Vagina (tissue), 2 donors: ENCODE measurements at places on chromosomes 12 and 14.

DNA sequence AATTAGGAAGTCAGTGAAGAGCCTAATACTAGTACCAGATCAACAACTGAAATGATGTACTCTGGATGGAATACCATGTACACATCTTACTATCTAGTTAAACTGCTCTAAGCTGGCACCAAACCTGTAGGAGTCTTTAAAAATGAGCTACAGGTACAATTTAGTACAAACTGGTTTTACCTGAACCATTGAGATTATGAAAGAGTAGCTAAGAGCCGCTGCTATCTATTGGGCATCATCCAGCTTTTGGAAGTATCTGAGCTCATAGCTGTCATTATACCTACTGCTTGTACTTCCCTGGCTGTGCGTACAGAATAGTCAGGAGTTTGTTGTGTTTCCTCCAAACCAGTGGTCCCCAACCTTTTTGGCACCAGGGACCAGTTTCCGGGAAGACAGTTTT, 12.4 kb downstream of the TBC1D30 start:
- no peak for DNase-seq

- DNase-seq, result no peak
These were observed 14.9 kb downstream of the UBE3B start for GRCh38 chr12:109492371-109492770.

DNA sequence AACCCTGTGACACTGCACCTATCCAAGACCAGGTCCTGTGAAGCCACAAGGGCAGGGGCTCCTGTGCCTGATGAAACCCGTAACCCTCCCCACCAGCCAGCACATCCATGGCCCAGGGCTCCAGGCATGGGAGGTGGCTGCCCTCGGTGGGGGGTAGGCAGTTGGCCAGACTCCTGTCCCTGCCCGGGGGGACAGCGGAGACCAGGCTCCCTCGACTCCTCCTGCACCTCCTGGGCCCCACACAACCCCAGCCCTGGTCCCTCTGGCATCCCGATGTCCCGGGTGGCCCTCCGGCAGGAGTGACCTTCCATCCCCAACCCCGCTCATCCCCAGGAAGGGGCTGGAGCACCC, 11.4 kb downstream of the AKT1 start:
- no peak for DNase-seq

DNA sequence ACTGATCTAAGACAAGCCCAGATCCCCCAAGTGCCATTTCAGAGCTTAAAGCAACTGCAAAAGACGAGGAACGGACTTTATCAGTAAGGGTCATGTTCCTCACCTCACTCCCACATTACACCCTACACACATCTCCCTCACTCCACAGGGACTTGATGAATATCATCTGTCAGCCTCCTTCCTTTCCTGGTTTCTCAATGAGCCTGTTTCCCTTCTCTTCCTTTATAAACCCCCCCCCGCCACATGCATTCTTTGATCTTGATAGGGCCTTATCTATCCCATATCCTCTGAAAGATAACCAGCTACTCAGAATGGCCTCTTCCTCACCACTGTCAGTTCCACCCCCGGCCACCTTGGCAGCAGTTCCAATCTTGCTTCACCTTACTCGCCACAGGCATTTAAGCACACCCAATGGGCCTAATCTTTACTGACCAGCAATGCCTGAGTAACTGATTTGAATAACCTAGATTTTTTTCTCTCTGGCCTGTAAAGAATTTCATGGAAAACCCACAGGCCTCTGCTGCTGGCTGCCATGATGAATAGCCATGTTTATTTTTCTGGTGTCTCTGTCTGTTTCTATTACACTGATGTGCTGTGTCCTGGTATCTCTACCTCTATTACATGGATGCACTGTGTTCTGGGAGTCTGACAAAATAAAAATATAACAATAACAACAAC, 138.7 kb downstream of the PHLDA1 start:
- DNase-seq, result no peak

DNA sequence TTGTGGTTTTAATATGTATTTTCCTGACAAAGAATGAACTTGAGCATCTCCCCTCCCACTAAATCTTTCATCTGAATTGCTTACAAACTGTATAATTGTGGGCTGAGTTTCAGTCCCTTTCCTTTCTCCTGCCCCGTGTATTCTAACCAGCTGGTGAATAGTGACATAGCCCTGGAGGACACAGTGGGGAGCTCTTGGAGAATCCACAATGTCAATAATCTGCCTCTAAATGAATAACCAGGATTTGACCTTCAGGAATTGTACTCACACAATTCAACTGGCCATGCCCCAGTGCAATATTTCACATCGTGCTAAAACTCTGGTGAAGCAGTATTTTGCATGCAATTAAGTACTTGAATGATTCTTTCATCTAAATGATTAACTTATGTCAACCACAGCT, 177.2 kb downstream of the C12orf42 start:
- no peak for DNase-seq

DNA sequence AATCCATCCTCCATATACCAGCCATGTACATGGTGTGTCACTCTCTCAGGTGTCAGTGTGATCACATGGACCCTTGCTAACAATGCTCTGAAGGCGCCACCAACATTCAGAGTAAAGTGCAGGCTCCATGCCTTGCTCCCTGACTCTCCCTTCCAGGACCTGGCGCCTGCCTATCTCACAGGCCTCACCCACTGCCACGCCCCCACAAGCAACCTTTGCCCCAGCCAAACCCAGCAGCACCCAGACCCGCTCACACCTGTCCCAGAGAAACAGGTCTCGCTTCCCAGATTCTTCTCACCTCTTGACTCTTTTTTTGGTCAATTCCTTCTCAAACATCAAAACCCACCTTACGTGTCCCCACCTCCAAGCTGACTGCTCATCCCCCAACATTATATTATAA, 52.3 kb downstream of the KCNK10 start:
- no peak for DNase-seq

DNA sequence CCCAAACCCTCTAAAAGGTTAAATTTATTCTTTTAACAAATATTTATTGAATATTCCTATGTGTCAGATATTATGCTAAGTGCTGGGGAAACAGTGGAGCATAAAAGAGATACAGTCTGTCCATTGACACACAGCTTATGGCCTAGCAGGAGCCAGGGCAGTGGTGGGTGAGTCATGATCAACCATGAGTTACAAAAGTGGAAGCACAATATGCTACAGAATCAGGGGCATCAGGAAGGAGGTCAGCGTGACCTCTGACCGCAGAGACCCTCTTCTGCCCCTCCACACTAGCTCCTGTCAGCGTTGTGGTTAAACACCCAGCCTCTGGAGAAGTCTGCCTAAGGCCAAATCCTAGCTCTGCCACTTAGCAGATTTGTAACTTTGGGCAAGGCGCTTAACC, 4.7 kb upstream of the PPP1R1A start:
- no peak for DNase-seq

DNA sequence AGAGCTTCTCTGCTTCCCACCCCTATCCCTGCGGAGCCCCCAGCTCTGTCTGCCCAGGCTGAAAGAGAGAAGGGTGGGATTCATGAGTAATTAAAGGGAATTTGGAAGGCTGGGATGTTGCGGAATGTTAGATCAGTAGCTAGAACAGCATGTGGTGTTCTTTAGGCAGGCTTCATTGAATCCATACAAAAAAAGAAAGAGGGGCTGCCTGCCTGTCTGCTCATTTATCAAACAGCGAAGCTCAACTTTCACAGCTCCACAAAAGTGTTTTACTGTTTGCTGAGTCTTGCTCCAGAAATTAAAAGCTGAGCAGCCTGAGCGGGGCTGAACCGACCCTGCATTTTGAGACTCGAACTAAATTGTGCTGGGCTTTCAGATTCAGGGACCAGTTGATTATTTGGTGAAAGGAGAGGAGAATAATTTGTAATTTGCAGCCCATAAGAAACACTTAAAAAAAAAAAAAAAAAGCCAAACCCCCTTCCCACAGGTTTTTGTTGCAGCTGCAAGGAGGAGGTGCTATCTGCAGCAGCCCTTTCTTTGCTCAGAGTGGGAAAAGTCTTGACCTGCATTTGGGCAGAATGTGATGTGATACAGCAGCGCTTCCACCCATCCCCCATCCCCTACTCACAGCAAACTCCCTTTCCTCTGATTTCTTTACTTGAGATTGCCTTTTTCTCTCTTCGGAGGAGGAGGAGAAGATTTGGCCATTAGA, 89.7 kb downstream of the RFX4 start:
- peak; percentile 60 for DNase-seq

DNA sequence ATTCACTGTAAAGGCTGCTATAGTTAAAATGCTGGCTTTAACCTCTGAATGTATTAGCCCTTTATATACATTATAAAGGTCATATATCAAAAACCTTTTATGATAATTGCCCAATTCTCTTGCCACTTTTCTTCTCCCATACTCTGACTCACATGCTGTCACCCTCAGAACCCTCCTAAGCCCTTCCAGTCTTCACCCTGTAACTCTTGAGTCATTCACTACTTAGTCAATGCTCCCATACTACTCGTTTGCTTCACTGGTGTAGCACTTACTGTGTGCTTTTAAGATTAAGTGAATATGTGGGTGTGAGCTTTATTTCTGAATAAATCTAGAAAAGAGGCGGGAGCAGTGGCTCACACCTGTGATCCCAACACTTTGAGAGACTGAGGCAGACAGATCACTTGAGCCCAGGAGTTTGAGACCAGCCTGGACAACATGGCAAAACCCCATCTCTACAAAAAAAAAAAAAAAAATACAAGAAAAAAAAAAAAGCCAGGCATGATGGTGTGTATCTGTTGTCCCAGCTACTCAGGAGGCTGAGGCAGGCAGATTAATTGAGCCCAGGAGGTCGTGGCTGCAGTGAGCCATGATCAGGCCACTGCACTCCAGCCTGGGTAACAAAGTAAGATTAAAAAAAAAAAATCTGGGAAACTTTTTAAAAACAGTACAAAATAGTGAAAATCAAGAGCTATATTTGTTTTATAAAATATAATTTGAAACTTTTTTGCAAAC, 37.6 kb downstream of the SPATA7 start:
- DNase-seq, result no peak

DNA sequence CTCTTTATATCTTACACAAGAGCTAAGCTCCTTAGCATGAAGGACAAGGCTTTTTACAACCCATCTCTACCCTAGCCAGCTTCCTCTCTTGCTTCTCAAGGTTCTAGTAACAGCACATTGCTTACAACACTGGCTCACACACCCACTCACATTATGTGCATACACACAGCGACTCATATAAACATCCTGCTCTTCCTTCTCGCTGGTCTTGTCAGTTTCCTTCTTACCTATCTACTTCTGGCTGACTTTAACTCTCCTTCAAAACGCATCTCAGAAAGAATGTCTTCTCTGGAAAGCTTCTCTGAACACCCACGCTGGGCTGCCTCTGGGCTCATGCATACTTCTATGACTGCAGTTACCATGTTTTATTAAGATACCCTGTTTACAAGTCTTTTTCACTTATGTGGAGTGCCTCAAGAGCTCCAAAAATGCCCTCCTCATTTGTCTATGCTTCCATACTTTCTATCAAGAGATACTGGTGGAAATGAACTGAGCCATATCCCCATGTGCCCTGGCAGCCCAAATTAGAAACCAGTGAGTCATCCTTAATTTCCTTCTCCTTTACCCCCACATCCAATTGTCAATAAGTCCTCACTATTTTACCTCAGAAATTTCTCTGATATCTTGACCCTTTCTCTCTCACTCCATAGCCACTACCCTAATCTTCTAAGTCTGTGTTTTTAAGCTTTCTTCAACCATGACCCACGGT, 126.9 kb upstream of the KRAS start:
- no peak for DNase-seq

- DNase-seq, result no peak
These were observed 38.0 kb downstream of the IQSEC3 start for GRCh38 chr12:104551-105081.

- DNase-seq, result no peak
These were observed 382.4 kb downstream of the VRK1 start for GRCh38 chr14:97179573-97179972.

- DNase-seq, result no peak
These were observed 8.3 kb upstream of the CCND2 start for GRCh38 chr12:4265280-4265679.

GRCh38 chr12:94340573-94340972, 119.1 kb downstream of the CEP83 start:
- no peak for DNase-seq

DNA sequence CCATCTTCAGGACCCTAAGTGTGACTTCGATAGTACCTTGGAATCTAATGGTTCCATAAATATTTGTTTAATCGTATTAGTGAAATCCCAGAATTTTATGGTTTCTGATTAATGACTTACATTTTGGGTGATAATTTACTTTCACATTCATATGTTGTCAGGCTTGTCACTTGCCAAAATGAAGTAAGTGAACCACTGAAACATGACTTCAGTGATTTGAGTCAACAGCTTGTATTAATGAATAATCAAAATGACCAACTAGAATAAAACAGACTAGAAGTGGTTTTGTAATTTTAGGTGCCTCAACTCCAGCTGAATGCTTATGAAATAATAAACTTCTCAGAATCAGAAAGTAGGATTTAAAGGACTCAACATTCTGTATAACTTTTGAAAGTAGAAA, 517.1 kb downstream of the PRKD1 start:
- no peak for DNase-seq

DNA sequence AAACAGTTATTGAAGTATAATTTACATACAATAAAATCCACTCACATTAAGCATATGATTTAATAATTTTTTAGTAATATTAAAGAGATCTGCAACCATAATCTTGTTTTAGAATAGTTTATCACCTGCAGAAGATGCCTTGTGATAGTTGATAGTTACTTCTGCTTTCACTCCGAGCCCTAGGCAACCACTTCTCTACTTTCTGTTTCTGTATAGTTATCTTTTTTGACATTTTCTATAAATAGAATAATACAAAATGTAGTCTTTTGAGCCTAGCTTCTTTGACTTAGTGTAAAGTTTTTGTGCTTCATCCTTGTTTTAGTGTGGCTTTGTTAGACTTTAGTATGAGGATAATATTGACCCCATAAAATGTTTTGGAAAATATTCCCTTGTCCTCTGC, 111.0 kb downstream of the MNAT1 start:
- no peak for DNase-seq

- DNase-seq, result no peak
These were observed 10.0 kb downstream of the BBOF1 start for GRCh38 chr14:74029136-74029535.

GRCh38 chr14:104650981-104651875, 38.2 kb upstream of the INF2 start:
- DNase-seq, result no peak

DNA sequence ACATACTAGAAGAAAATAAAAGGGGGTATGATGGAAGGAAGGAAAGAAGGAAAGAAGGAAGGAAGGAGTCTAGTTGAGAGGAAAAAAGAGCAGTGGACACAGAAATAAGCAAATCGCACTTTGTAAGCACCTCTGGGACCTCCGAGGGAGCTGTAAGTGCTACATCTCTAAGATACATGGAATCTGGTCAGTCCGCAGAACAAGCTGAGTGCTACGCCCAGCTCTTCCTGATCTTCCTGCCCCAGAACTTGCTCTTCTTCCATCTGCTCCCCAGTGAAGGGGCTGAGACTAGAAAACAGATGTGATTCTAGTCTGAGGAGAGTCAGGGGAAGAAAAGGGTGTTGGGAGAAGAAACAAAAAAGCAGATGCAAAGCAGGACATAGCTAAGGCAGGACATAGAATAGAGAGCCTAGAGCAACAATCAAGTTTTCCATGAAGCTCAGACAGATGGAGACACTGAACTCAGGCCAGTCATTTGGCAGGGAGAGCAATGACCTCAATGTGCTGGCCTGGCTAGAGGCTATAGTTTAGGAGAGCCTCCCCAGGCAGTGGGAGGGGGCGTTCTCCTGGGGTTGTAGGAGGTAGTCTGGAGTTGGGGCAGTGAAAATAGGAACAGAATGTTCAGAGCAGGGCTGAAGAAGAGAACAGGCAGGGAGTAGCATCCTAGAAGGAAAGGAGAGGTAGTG, 1.7 kb upstream of the MFAP5 start:
- no peak for DNase-seq
